Activated CD4-positive, alpha-beta T cell treated with anti-CD3 and anti-CD28 coated beads, Interleukin-2, Interleukin-6, amounts not matched to agents 100 ng/mL and 50 ng/mL, durations not matched to agents 16 hours and 8 hours (primary cell): ENCODE measurements at places on chromosomes 6 and 20.

- peak; percentile 73 for DNase-seq
Measured at GRCh38 chr6:149084808-149085556, 232.5 kb upstream of the TAB2 start.

- no peak for DNase-seq
Measured at GRCh38 chr20:64140956-64141355, 23.3 kb upstream of the MYT1 start.

- DNase-seq = no peak
Measured at GRCh38 chr6:56582236-56582635, 60.5 kb downstream of the DST start.

DNA sequence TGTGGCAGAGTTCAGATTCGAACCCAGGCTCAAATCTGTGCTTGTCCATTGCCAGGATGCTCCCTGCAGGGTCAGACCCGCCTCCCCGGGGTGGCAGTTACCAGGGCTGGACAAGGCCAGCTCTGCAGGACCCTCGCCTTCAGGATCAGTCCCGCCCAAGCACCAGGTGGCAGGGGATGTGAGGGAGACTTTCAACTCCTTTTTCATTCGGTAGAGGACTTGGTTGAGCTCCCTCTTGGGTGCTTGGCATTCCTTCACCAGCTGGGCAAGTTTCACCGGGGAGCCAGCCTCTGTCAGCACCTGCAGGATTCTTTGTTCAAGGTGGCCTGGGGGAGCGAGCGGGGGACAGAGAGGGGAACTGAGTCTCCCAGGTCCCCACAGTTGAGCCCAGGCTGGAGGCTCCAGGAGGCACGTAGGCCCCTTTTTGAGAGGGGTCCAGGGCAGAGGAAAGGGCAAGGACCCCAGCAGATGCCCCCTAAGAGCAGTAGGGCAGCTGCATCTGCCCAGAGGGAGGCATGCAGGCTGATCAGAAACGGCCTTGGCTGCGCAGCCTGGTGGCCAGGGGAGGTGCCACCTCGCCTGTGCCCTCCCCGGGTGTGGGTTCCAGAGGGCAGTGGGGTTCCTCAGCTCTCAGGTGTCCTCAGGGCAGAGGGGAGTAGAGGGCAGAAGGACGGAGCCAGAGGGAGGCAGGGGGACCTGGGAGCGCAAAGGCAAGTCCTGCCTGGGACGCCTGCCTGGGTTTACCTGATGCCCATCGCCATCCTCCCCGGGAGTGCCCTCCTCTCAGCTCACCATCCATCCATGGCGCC, 3.9 kb downstream of the ZBP1 start:
- no peak for DNase-seq

GRCh38 chr6:166305562-166306117, 2.6 kb downstream of the PRR18 start:
- DNase-seq = no peak

DNA sequence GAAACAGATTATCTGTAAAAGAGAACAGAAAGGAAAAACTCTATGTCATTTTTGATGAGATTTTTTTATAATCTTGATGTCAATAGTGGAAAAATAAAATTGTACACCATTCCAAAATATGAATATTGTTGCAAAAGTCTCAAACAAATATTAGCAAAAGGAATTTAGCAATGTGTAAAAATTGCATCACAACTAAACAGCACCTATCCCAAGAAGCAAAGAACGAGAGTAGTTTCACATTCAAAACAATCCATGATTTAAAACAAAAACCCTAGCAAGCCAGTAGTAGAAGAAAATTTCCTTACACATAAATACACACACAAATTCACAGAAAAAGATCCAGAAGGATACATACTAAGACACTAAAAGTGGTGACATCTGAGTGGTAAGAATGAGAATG, 38.4 kb downstream of the LCA5 start:
- DNase-seq = no peak

- peak; percentile 71 for DNase-seq
Measured at GRCh38 chr20:36728986-36729385, 16.9 kb downstream of the NDRG3 start.

DNA sequence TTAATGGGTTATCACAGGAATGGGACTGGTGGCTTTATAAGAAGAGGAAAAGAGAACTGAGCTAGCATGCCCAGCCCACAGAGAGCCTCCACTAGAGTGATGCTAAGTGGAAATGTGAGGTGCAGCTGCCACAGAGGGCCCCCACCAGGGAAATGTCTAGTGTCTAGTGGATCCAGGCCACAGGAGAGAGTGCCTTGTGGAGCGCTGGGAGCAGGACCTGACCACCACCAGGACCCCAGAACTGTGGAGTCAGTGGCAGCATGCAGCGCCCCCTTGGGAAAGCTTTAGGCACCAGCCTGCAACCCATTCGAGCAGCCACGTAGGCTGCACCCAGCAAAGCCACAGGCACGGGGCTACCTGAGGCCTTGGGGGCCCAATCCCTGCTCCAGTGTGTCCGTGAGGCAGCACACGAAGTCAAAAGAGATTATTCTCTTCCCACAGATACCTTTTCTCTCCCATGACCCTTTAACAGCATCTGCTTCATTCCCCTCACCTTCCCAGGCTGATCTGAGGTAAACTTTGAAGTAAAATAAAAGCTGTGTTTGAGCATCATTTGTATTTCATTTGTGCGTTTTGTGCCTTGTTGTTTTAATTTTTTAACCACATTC, 4.4 kb downstream of the HLA-E start:
- peak; percentile 56 for DNase-seq

DNA sequence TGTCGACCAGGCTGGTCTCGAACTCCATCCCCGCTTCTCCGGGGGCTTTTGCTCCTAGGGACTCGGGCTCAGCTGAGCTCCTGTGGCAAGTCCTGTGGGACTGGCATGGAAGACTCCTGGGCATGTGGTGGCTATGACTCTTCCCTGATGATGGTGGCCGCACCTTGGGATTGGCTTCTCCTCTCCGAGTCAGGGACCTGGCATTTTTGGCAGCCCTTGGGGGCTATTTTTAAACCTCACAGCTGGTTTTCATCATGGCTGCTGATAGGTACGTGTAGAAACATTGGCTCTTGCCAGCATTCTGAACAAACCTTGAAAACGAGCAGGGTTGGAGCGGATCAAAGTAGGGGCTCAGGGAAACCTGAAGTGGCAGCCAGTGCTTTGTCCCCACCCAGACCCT, 54.1 kb downstream of the RBM38 start:
- DNase-seq = no peak

GRCh38 chr6:107849325-107849724, 25.2 kb upstream of the SCML4 start:
- no peak for DNase-seq

DNA sequence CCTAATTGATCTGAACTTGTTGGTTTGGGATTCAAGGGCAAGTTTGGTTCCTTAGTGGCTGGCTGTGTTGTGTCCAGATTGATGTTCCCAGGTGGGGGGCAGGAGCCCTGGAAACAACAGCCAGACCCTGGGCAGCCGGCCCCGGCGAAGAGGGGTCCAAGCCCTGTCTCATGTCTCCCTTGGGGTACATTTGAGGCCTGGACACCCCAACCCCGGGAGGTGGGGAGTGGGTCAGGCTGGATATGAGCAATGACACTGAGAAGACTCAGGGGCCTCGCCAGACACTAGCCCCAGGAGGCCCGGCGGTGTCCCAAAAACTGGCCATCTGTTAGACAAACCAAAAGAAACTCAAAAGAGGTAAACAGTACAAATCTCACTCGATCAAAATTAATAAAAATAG, 79.6 kb downstream of the YTHDF1 start:
- DNase-seq = no peak

- DNase-seq = peak; percentile 18
Measured at GRCh38 chr20:49766979-49767521, 45.6 kb upstream of the SLC9A8 start.

GRCh38 chr6:113690281-113691259, 166.6 kb upstream of the MARCKS start:
- peak; percentile 15 for DNase-seq

- no peak for DNase-seq
Measured at GRCh38 chr20:63127700-63128364, 88.1 kb downstream of the YTHDF1 start.
